NCI-H1417 (cell line): ENCODE measurements at places on chromosomes 1 and 21.
A peak's percentile ranks its signal among the peaks of the same experiment; 100 is the strongest.

DNA sequence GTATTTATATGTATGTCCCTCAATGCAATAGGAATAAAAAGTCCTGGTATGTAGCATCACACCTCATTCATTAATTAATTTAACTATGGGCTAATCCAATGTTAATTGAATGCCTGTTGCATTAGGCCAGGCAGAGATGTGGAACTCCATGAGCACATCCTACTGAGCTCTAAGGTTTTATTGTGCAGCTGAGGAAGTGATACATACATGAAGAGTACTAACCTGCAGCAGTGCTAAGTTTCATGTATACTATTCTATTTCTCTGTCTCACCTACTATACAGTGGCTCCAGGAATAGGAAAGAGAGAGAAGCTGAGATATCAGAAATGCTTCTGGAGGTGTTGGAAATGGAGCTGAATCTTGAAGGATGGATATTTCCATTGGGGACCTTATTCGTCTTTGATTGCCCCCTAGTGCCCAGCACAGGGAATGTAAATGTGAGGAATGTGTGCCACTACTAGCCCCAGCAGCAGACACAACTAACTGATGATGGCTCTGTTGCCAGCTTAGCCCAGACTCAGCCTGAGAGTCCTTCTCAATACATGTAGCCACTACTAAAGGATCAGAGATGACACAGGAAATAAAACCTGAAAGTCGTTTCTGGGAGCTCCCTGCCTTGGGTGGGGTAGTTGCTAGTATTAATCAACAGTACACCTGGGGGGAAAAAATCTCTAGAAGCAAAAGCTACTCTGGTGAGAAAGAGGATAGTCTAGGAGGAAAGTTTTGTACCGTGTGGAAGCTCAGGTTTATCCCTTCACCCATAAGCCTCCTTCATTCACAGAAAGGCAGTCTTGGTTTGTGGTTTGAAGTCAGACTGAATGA, 173.3 kb upstream of the FOXD3 start:
- peak; percentile 63 for DNase-seq

GRCh38 chr21:42971897-42972275, 2.5 kb upstream of the PKNOX1 start:
- DNase-seq: no peak

DNA sequence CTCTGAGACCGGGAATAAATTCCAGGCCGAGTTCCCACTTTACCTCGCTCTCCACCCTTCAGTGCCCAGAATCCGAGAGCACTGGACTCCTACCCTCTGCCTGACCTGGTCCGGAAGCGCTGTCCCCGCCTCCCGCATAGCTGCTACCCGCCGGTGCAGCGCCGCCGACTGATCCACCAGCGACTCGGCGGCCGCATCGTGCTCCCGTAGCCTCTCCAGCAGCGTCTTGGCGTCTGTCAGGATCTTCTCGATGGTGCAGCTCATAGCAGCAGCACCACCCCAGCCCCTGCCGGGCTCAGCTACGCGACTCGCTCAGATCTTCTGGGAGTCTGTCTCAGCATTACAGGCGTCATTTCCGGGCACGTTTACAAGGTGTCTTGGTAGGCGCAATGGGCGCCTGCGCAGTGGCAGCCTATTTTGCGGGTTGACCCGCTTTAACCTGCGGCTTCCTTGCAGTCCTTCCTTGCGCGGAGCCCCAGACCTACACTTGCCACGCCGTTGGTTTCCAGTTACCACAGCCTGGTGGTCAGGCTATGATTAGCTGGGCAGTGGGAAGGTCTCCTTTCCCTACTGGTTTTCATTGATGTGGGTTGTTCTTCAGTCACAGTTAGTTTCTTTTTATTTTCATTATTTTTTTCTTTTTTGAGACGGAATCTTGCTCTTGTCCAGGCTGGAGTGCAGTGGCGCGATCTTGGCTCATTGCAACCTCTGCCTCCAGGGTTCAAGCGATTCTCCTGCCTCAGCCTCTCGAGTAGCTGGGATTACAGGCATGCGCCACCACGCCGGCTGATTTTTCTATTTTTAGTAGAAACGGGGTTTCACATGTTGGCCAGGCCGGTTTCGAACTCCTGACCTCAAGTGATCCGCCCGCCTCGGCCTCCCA, at the start of gene SIKE1:
SIKE1 (minus strand) TSS at position 342 of the 883 bp plus-strand sequence; CDS start at position 264, 78 bp downstream.
- peak; percentile 88 for DNase-seq

DNA sequence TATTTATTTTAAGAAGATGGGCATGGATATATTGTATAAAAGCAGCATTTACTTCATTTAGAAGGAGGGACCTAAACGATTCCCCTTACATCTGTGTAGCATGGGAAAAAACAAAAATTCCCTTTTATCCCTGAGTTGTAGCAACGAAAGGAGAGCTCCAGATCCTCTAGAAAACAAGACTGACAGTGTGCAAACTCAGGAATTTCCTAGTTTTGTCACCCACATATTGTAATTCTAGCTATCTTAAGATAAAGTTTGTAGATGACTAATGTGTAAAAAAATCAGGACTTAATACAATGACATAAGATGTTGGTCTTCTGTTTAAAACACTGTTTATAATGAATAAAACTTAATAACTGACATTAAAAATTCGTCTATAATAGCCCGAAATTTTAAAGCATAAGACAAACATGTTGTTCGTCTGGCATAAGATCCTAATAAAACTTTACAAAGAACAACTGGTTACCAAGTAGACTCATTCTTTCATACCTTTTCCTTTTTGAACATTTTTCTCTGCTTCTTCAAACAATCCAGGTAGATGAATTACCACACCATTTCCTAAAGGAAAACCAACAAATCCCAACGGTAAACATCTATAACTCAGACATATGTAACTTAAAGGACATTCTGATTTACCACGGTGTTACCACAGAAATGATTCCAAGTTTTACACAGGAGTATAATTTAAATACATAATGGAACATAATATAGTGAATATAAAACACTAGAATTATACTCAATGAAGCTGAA, 15.2 kb downstream of the ADSS2 start:
- no peak for DNase-seq

DNA sequence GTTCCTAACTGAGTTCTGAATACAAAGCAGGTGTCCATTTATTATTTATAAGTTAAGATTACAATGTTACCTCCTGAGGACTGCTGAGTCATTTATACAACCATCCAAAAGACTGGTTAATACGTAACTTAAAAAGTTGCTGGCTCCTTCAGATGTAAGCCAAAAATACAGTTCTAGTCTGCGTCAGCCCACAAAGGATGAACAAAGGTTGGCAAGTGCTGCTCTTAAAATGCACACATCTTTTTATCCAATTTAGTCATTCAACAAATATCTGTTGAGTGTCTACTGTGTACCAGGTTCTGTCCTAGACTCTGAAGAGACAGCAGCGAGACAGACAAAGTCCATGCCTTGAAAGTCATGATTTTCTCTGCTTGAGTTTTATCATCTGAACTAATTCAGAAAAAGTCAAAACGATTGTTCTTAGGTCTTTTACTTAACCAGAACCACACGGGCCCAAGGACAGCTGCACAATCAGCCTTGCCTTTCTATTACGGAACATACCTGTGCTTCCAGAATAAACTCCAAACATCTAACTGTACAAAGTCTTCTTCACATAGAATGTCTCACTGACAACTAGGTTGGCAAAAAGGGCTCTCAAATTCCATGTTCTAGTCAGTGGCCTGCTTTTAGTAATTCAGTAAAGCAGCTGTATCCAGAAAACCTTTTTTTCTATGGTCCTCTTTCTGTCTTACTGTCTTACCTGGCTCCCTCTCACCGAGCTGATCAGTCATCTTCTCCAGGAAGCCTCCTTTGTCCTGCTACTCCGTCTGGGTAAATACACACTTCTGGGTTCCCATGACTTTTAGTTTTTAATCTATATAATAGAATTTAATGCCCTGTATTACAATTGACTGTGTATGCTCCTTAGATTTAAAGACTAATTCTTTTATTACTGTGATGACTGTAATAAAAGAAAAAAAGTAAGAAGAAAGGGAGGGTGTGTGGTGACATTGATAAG, 15.5 kb upstream of the CNN3 start:
- no peak for DNase-seq

- no peak for DNase-seq
These were observed 37.7 kb upstream of the IGSF5 start for GRCh38 chr21:39707316-39707715.
